Caki2 (cell line): ENCODE measurements at places on chromosomes 11 and 22. TPM values are rescaled to one million over a fixed set of nuclear protein-coding genes. Genes with fewer than 3 reads are reported as not detected.
A peak's percentile ranks its signal among the peaks of the same experiment; 100 is the strongest.

Gene OR2AG2
- not detected in 2 replicates for total RNA-seq

DNA sequence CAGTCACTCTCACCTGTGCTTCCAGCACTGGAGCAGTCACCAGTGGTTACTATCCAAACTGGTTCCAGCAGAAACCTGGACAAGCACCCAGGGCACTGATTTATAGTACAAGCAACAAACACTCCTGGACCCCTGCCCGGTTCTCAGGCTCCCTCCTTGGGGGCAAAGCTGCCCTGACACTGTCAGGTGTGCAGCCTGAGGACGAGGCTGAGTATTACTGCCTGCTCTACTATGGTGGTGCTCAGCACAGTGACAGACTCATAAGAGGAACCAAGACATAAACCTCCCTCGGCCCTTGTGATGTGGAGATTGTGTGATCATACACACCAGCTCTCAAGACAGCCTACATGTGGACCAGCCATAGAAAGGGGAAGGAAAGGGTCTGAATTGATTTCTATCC, 113.3 kb downstream of the ZNF280B start:
- no peak for DNase-seq

Gene OR4C6
- total RNA-seq = not detected in 2 replicates

Gene TRIM51
- not detected in 2 replicates for total RNA-seq

GRCh38 chr22:47291565-47292495, 529.4 kb downstream of the TBC1D22A start:
- no peak for DNase-seq

DNA sequence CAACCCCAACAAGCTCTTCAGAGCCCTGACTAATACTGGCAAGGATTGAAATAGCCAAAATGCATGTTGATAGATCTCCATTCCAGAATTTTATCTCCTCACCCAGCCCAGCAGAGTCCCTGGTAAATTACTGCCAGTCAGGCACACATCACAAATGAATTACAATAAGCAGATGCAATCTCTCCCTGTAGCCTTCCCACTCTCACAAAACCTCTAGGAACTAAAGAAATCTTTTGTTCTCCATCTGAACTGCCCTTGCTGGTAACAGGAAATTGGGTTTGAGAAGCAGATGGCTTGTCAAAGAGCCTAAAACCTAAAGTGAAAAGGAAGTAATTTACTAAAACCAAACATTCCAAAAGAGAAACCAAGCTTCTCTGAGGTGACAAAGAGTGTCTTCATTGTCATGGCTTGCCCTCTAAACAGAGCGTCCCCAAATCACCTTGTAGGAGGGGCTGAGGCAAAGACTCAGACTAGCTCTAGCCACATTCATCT, 59.5 kb downstream of the FAM168A start:
- DNase-seq = no peak

GRCh38 chr11:123356539-123356938, 73.5 kb upstream of the GRAMD1B start:
- DNase-seq = no peak

- DNase-seq = no peak
These were observed 19.7 kb upstream of the MYRF start for GRCh38 chr11:61732705-61733104.

Gene OVCH2
- not detected in 2 replicates for total RNA-seq

GRCh38 chr11:65851811-65852507, 6.0 kb downstream of the CFL1 start:
- DNase-seq = no peak

- no peak for DNase-seq
These were observed 7.3 kb downstream of the YPEL1 start for GRCh38 chr22:21728270-21728669.

DNA sequence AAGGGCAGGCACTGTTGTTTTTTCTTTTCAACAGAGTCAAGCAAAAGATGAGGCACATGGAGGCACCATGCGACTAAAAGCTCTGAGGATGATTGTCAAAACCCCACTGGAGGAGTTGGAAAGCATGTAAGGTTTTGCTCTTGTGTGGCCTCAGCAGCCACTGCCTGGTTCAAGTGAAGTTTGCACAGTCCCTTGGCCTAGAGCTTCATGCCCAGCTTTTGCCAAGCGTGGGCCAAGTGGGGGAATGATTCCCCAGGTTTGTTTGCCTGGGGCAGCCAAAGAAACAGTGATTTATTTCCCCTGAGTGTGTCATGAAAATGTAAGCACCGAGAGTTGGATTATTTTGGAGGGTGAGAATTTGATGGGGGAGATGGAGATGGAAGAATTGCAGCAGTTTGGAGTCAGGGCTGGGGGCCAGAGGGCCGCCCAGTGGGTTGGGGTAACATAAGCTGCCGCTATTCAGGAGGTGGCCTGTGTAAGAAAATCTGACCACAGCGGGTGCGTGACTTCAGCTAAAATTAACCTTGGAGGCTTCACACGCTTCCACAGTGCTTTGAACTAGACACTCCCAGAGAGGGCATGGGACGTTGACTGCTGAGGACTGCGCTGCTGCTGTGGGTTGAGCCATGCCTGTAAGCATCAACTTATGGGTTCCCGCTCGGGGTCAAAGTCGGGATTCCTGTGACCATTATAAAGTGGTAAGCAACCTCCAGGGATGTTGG, 100.7 kb downstream of the NAV2 start:
- DNase-seq = no peak

DNA sequence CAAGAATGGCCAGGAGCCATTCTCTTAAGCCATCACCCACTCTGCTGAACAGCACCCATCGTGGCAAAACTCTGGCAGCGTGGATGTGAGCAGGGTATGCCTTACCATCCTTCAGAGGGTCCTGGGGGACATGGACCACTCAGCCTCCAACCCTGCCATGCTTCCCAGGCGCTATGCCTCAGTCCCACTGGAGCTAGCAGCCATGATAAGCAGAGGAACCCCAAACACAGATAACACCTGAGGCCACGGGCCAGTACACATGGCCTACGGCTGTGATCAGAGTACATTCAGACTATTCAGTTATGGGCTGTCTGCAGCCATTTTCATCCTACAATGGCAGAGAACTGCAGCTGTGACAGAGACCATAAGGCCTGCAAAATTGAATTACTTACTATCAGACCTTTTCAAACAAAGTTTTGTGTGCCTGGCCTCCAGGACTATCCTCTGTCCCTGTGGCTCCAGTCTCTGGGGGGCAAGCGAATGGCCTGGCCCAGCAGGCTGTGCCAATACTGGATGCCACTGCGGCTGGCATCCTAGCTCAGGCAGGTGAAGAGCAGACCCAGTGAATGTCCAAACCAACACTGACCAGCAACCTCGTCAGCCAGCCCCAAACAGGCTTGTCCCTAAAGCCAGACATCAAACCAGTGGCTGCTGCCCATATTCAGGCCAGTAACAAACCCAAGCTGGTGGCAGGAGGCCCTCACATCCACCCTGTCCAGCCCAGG, 6.9 kb downstream of the ARVCF start:
- DNase-seq = no peak

DNA sequence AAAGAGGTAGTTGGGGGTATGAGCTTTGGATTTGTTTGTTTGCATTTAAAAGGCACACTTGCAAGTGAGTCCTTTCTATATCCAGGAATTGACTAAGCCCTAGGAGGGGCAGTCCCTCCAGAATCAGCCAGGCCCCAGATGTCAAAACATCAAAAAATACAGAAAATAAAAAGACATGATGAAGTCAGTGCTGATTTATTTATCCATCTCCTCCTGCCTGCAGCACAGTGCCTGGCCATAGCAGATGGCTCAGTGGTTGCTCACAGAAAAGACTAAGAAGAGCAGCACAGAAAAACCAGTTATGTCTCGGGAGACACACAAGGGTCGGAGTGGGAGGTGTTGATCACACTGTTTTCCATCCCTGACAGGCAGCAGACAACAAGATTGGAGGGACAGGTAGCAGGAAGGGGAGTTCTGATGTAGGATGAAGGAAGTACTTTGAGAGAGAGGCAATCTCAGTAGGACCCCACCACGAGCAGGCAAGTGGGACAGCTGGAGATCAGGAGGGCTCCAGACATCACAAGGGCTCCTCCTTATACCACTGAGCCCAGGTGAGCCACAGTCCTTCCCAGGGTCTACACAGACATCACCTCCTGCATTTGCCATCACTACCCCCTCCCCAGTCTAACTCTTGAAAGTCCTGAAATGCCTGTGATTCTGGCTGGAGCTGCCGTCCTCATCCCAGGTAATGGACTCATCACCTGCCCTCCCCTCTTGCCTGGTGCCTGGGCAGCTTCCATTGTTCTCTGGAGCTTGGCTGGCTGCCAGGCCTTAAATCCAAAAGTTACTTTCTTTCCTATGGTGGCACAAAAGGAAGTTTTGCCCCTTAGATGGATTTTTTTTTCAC, 32.3 kb downstream of the TMPRSS5 start:
- DNase-seq = no peak

DNA sequence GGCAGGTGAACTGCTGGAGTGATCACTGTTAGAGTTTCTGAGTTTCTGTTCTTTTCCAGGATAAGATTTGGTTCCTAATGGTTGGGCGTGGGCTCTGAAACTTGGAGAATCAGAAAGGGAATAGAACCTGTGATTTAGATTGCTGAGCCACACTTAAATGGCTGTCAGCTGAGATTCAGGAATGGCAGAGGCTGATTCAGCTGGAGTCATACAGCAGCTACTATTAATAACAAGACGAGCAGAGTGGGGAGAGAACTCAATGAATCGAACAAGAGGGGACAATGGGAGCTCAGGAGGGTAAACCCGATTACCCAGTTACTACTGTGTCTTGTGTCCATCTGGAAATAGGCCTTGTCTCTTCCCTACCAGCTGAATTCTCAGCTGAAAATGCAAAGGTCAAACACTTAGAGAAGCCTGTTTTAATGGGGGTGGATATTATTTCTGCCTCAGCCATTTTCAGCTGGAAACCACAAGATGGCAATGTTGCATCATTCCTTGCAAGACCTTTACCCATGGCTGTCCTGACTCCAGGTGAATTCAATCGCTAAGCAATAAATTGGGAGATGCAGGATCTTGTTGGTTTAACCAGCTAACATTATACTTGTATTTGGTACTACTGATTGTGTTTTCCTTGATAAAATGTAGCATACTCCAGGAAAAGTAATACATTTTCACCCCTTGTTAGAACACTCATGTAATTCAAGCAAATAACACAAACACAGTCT, 104.5 kb upstream of the RAG2 start:
- peak; percentile 33 for DNase-seq

- DNase-seq = no peak
These were observed 30.8 kb upstream of the MYEOV start for GRCh38 chr11:69262918-69263735.

- no peak for DNase-seq
These were observed 6.8 kb downstream of the JRKL start for GRCh38 chr11:96396637-96397036.

GRCh38 chr11:67372321-67372992, 941 bp downstream of the CLCF1 start:
- no peak for DNase-seq

- DNase-seq = no peak
These were observed 20.7 kb downstream of the DMC1 start for GRCh38 chr22:38549101-38549894.

Gene OR6T1
- not detected in 2 replicates for total RNA-seq

GRCh38 chr22:41561335-41561734, 525 bp downstream of the CSDC2 start:
- DNase-seq = no peak

GRCh38 chr11:58926695-58927094, 12.6 kb upstream of the GLYATL1 start:
- no peak for DNase-seq

Gene MGAT3
- not detected in 2 replicates for total RNA-seq

GRCh38 chr11:126587541-126587940, 232.1 kb downstream of the ST3GAL4 start:
- no peak for DNase-seq

DNA sequence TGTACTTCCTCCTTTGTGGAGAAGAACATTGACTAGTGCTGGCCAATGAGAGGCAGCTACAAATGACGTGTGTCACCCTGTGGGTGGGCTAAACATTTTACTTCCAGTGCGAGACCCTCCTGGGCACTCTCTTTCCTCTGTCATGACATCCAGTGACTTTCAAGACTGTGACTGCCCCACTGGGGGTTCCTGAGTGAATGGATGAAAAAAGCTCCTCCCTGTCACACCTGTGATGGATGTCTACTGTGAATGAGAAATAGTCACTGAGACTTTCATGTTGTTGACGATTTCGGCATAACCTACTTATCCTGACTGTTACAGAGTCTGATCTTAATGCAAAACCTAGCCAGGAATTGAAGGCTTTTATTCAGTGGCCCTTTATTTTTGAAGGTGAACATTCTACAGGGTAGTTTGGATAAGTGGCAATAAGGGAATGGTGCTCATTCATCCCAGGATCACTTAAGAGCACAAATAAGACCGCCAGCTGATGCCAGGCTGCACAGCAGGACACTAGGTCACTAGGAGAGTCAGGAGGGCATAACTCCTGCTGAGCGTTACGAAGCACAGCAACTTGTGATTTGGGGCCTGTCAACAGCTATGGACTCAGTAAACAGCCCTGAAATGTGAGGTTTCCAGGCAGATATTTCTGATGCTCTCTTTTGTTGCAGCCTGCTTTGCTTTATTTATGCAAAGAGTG, 636.6 kb downstream of the NTM start:
- no peak for DNase-seq

DNA sequence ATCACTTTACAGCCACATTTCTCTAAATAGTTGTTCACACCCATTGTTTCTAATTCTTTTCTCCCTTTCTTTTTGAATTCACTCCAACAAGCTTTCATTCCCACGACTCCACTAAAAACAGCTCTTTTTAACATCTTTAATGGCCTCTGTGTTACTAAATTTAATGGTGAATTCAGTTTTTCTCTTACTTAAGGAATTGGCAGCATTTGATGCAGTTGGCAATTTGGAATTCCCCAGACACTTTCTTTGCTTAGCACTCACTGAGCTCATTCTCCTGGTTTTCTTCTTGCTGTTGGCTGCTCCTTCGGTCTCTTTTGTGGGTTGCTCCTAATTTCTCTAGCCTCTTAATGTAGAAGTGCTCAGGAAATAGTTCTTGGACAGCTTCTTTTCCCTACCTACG, 40.5 kb upstream of the OR9Q1 start:
- no peak for DNase-seq

Gene SLC17A6
- not detected in 2 replicates for total RNA-seq

DNA sequence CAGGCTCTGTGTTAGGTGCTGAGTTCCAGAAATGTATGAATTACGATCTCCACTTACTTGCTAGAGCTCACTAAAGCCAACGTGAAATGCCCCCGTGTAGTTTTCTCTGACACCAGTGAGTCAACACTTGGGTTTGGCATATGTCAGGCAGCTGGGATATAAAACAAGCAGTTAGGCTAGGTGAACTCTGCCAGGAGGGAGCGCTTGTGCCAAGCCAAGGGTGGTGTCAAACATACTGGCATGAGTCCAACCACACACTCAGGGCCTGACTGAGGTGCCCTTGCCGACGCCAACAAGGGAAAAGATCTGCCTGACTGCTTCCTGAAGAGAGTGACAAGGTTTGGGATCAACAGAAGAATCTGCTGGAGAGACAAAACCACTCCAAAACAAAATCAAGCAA, 167.8 kb upstream of the NARS2 start:
- DNase-seq = no peak

Gene C22orf15
- not detected in 2 replicates for total RNA-seq
